ENCODE measurements at places on chromosomes 4 and X.

DNA sequence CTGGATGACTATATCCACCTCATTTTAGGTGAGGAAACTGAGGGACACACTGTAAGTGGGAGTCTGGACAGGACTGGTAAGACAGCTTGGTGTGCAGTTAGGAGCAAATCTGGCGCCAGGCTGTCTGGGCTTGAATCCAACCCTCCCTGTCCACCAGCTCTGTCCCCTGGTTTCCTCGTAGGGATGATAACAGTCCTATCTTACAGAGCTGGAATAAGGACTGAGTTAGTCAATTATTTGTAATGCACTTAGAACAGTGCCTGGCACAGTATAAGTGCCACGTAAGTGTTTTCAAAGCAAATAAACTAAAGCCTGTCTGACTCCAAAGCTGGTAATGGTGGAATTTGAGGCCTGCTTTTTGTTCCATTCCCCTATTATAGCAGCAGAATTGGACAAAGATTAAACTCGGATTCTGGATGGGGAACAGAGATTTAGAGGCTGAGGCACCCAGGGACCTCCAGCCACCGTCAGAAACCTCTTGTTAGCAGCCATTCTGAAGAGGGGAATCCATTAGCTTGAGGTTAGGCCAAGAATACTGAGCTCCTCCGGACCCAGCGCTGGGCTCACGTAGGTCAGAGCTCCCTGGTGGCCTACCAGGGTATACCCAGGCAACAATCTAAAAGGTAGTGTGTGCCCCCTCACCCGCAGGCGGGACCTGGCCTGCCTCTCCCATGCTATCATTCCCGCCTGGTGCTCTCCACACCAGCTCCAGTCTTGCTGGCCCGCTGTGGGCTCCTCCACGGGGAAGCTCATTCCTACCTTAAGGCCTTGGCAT is 102.1 kb downstream of the UCHL1 start:
- H3K4me1 ChIP-seq: no peaks in the 10 kb centered on the region
- DNase-seq: no peak
- H3K27me3 ChIP-seq: peaks cover 33% of the 10 kb centered on the region
- no peak overlapping the region for H3K27ac ChIP-seq
- no peak overlapping the region for H3K4me3 ChIP-seq
- no peaks in the 10 kb centered on the region for H3K36me3 ChIP-seq

DNA sequence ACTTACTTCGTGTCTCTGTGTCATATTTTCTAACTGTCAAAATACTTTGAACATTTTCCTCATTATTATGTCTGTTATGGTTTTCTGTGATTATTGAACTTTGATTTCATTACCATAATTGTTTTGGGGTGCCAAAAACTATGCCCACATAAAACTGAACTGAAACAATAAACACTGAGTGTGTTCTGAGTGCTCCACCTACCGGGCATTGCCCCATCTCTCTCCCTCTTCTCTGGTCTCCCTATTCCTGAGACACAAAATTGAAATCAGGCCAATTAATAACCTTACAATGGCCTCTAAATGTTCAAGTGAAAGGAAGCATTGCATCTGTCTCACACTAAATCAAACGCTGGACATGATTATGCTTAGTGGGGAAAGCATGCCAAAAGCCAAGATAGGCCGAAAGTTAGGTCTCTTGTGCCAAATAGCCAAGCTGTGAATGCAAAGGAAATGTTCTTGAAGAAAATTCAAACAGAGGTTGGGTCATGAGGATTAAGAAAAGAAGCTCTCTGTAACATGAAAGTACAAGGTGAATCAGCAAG is 972.3 kb downstream of the PCDH7 start:
- no peak for DNase-seq
- H3K27ac ChIP-seq: no peak overlapping the region
- H3K4me1 ChIP-seq: no peaks in the 10 kb centered on the region

DNA sequence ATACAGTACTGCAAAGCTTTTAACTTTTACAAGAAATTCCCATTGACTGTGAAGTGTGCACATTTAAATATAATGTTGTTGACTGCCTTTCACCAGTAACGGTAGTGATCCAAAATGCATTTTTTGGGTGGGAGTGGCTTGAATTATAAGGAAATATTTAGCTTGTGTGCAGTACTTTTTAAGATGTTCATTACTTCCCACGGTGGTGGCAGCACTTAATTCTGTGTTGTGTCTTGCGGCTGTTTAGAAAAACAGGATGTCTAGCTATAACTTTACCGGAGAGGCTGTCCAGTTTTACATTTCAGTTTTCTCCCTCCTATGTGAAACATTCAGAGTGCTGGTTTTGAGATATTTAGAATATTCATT is 1.7 kb downstream of the TMEM131L start:
- H3K4me3 ChIP-seq: peak overlapping the region; percentile 98
- peak overlapping the region; percentile 84 for H3K27ac ChIP-seq
- no peak for DNase-seq

DNA sequence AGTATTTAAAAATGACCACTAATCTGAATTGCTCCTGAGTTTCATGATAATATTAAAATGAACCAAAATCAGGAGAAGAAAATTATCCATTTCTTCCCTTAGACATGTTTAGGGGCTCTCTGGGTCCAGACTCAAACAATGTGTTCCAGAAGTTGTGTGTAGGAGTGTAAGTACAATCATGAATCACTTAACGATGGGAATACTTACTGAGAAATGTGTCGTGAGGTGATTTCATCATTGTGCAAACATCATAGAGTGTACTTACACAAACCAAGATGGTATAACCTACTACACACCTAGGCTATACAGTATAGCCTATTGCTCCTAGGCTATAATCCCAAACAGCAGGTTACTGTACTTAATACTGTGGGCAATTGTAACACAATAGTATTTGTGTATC is 74.8 kb downstream of the STPG2 start:
- no peak for DNase-seq
- no peaks in the 10 kb centered on the region for H3K36me3 ChIP-seq
- H3K27ac ChIP-seq: no peak overlapping the region
- H3K27me3 ChIP-seq: no peaks in the 10 kb centered on the region
- no peak overlapping the region for H3K4me3 ChIP-seq

DNA sequence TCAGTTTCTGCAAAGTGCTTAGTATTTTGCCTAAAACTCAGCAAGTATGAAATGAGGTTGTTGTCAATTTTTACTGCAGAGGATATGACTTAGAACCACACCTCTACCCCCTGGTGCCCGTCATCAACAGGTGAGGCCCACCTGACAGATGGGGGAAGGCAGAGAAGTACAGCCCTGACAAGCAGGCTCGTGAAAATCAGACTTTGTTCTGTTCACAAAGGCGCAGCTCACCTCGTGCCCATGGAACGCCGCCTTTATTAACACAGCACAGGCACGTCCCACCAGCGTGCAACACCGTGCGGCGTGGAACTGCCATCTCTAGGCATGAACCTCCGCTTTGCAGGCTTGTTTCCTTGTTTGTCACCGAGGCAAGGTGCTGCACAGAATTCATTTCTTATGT is 13.3 kb downstream of the CYP4V2 start:
- H3K36me3 ChIP-seq: peaks cover 12% of the 10 kb centered on the region
- DNase-seq: no peak
- no peaks in the 10 kb centered on the region for H3K27me3 ChIP-seq
- peaks cover 11% of the 10 kb centered on the region for H3K4me1 ChIP-seq

GRCh38 chrX:129007631-129008030 is 515.7 kb downstream of the SMARCA1 start:
- H3K27me3 ChIP-seq: no peaks in the 10 kb centered on the region
- H3K4me1 ChIP-seq: no peaks in the 10 kb centered on the region
- no peaks in the 10 kb centered on the region for H3K36me3 ChIP-seq
- H3K4me3 ChIP-seq: no peak overlapping the region
- no peak for DNase-seq

- DNase-seq: no peak
- H3K4me3 ChIP-seq: no peak overlapping the region
- no peaks in the 10 kb centered on the region for H3K27me3 ChIP-seq
- H3K36me3 ChIP-seq: no peaks in the 10 kb centered on the region
- H3K27ac ChIP-seq: no peak overlapping the region
- H3K4me1 ChIP-seq: no peaks in the 10 kb centered on the region
These were observed 419.4 kb downstream of the C4orf33 start for GRCh38 chr4:129515356-129515755.

DNA sequence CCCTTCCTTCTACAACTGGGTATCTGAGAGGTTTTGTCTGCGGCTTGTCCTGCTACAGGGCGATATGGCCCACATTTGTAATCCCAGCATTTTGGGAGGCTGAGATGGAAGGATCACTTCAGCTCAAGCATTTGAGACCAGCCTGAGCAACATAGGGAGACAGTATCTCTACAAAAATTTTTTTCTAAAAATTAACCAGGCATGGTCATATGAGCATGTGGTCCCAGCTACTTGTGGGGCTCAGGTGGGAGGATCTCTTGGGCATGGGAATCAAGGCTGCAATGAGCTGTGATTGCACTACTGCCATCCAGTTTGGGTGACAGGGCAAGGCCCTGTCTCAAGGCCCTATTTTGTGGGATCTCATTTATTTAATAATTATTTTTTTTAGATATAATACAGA is 420.6 kb upstream of the PABPC4L start:
- H3K27ac ChIP-seq: no peak overlapping the region
- H3K4me3 ChIP-seq: no peak overlapping the region
- no peaks in the 10 kb centered on the region for H3K4me1 ChIP-seq
- no peaks in the 10 kb centered on the region for H3K36me3 ChIP-seq

DNA sequence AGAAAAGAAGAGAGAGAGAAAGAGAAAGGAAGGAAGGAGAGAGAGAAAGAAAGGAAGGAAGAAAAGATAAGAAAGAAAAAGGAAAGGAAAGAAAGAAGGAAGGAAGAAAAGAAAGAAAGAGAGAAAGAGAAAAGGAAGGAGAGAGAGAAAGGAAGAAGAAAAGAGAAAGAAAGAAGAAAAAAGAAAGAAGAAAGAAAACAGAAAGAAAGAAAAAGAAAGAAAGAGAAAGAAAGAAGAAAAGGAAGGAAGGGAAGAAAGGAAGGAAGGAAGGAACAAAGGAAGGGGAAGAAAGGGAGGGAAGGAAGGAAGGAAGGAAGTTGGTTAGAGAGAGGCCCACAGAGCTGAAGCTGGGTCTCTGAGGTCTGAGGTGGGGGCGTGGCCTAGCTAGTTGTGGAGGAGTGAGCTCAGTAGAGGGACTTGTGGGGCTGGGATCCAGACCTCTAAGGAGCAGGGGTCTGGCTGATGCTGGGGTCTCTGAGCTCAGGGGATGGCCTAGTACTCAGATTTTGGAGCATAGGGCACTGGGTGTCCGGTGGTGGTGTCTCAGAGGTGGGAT is 27.1 kb upstream of the PDZD4 start:
- peaks cover 7% of the 10 kb centered on the region for H3K4me1 ChIP-seq
- no peak overlapping the region for H3K27ac ChIP-seq
- DNase-seq: peak; percentile 12
- no peaks in the 10 kb centered on the region for H3K36me3 ChIP-seq
- H3K27me3 ChIP-seq: no peaks in the 10 kb centered on the region

DNA sequence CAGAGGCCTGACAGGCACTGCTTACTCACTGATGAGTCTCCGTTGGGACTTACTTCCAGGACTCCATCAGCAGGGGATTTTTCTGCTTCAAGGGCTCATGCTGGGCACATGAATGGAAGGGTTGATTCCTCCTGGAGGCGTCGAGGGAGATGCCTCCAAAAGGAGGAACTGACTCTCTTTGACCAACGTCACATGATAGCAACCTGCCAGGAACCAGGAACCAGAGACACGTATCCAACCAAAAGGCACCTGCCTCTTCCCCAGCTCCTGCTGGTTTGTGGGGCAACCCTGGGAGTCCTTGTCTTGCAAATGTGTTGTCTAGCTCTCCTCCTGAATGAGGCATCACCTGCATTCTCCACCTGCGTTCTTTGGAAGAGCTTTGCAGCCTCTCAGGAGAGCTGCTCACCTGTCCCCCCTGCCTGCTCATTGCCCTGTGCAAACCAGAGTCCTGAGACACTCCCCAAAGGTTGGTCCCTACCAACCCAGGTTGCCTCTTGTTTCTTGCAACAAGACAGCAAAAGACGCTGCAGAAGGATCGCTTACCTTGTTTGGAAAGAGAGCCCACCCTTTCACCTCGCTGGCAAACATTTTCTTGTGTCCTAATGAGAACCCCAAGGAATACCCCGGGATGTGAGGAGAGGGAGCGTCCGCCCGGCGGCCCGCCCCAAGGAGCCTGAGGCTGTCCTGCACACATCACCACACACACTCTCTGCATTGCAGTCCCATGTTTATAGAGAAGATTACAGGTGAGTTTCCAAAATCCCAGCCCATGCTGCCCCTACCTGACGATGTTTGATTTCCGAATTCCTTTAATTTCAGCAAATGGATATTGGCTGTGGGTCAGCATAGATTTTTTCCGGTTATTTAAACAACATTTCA is 30.5 kb upstream of the SHOX start:
- H3K36me3 ChIP-seq: no peaks in the 10 kb centered on the region
- no peaks in the 10 kb centered on the region for H3K4me1 ChIP-seq
- no peaks in the 10 kb centered on the region for H3K27me3 ChIP-seq
- H3K27ac ChIP-seq: no peak overlapping the region

DNA sequence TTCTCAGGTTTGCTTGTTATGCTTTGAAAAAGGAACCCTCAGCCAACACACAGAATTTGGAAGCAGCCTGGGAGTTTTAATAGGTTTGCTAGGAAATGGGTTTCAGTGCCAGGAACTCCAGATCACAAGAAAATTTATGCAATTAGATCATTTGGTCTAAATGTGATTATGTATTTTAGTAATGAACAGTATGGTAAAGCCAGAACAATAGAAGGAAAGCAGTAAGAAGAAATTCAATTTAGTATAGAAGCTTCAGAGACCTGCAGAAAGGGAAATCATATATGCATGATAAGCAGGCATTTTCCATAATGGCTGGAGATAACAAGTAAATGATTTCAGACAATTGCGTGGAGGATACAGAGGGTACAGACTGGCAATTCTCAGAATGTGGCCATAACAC is 184.7 kb downstream of the KCNIP4 start:
- H3K27me3 ChIP-seq: peaks cover 12% of the 10 kb centered on the region
- H3K4me1 ChIP-seq: no peaks in the 10 kb centered on the region
- H3K4me3 ChIP-seq: no peak overlapping the region
- DNase-seq: no peak

GRCh38 chr4:40200875-40201801 is 4.3 kb downstream of the RHOH start:
- H3K27ac ChIP-seq: peak overlapping the region; percentile 99
- DNase-seq: no peak
- H3K4me3 ChIP-seq: peak overlapping the region; percentile 99
- H3K36me3 ChIP-seq: peaks cover 86% of the 10 kb centered on the region
- peaks cover 23% of the 10 kb centered on the region for H3K4me1 ChIP-seq

DNA sequence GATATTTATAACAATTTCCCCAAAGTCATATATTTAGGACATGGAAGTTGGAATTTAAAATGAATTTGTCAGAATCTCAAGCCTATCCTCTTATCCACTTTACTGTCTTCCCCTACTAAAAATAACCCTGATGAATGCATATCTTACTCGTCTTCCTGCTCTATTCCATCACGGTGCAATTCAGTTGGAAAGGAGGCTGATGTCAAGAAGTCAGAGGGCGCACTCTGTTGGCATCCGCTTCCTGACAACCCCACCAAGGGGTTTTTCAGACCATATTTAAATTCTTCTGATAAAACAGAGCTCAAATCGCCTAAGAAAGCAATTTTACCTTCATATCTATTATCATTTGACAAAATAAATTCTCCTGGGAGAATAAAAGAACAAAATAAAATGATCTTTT is 233.5 kb downstream of the ARHGAP24 start:
- H3K36me3 ChIP-seq: no peaks in the 10 kb centered on the region
- no peak overlapping the region for H3K4me3 ChIP-seq
- no peaks in the 10 kb centered on the region for H3K4me1 ChIP-seq
- no peak overlapping the region for H3K27ac ChIP-seq
- no peaks in the 10 kb centered on the region for H3K27me3 ChIP-seq

GRCh38 chrX:132231587-132231986 is 12.3 kb upstream of the RAP2C start:
- no peak overlapping the region for H3K27ac ChIP-seq
- H3K27me3 ChIP-seq: no peaks in the 10 kb centered on the region
- H3K4me1 ChIP-seq: peaks cover 13% of the 10 kb centered on the region
- H3K36me3 ChIP-seq: no peaks in the 10 kb centered on the region
- H3K4me3 ChIP-seq: no peak overlapping the region

GRCh38 chr4:169225058-169225751 is 45.6 kb downstream of the SH3RF1 start:
- H3K27ac ChIP-seq: no peak overlapping the region
- no peak overlapping the region for H3K4me3 ChIP-seq
- H3K4me1 ChIP-seq: peaks cover 2% of the 10 kb centered on the region
- H3K36me3 ChIP-seq: no peaks in the 10 kb centered on the region

All from activated CD8-positive, alpha-beta T cell treated with anti-CD3 and anti-CD28 coated beads for 36 hours (primary cell).